ENCODE measurements at places on chromosomes 3 and 15.

DNA sequence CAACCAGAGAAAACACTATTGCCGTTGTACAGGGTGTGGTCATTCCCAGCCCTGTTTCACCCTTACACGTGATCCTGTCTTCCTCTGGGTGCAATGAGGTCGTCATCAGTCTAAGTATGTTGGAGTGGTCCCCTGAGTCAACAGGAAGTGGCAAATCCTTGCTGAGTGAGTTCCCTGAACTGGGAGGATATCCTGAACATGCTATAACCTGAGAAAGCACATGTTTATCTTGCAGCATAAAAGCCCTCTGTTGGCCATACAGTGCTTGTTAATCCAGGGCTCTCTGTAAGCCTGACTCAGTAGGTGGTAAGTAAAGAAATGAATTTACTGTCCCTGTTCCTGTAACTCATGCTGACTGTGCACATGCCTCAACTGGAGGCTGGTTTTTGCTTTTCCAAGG is 477.8 kb upstream of the RGMA start:
- no peak for ATAC-seq

DNA sequence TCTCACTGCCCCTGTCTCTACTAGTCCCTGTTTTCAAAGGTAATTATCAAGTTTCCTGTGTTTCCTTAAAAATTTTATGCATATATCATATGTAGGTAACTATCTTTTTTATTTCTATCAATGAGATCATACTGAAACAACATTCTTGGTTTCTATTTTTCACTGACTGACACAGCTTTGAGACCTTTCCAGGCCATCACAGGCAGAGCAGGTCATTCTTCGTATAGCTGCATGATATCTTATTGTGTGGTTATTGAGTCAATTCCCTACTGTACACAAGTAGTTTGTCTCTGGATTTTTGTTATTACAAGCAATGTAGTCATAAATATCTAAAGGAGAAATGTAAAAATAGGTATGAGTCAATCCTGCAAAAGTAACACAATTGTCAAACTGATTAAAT is 169.6 kb downstream of the CFAP20DC start:
- ATAC-seq = no peak

DNA sequence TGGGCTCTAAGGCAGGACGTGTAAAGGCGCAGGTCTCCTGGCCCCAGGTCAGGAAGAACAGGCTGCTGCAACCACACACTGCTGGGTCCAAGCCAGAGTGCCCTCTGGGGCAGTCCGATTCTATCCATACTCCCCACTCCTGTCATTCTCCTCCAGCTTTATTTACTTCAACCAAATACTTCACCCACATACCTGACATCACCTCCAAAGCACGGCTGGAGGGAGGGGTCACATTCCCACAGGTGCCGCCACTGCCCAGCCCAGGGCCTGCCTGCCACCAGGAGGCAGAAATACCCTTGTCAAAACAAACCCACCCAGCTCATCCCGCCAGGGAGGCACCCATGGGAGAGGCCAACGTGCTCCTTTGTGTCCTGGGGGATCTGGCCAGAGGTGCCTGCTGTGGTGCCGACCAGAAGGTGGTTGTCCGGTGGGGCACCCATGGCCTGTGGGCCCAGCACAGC is 100.4 kb downstream of the DAPK2 start:
- ATAC-seq = peak; percentile 8

GRCh38 chr15:80478075-80478474 is 73.9 kb downstream of the ARNT2 start:
- ATAC-seq = no peak

- no peak for ATAC-seq
Measured at GRCh38 chr15:35654332-35654731, 108.4 kb upstream of the DPH6 start.

- ATAC-seq = no peak
Measured at GRCh38 chr3:125573216-125573615, 22.1 kb downstream of the OSBPL11 start.

- ATAC-seq = no peak
Measured at GRCh38 chr3:86814321-86814720, 176.6 kb downstream of the VGLL3 start.

- ATAC-seq = peak; percentile 43
Measured at GRCh38 chr3:149970716-149971402, at the start of gene PFN2. TSS of gene PFN2 (minus strand) at chr3:149970895. CDS start at chr3:149970856, 39 bp downstream.

DNA sequence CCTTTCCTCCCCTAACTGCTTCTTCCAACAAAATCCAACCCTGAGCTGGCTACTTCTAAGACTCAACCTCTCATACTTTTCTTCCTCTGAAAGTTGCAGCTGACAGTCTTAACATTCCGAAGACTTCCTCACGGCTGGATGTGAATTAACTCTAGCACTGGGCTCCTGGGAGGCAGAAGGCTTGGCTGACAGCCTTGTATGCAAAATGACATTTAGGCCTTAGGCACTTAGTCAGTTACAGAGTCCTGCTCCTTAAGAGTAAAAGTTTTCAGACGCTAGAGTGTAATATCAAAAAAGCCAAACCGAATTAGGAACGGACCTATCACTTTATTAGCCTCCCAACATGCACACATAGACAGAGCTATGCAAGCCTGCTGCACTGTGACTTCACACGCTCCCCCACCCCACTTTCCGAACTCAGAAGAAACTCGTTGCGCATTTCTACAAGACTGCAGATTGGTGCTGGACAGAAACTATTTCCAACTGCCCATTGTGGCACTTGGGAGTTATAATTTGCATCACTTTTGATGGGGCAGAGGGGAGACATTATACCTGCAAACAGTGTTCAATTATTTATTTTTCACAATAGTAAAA is 15.5 kb upstream of the ANXA2 start:
- peak; percentile 35 for ATAC-seq

DNA sequence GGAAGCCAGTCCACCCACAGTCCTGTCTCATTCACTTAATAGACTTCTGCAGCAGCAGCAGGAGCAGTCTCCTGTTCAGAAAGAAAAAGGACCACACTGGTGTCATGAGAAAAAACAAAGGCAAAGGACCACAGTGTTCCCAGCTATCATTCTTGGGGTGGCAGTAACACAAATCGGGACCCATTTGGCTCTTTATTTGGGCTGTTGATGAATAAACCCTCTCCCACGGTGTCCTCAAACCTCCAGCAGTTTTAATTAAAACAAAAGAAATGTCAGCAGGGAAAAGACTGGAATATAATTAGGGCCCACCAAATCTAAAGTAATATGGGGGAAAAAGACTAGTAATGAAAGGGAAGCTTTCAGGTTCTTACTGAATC is 210.5 kb upstream of the SLC2A2 start:
- ATAC-seq = no peak

All from SK-N-SH treated with all-trans-retinoic acid at 6 μM for 48 hours (cell line).